ENCODE measurements at places on chromosomes 13 and 19.

GRCh38 chr19:2464389-2464788 lies 7.6 kb upstream of the LMNB2 start:
- no peak for DNase-seq

- no peak for DNase-seq
These were observed 338.1 kb downstream of the RFC3 start for GRCh38 chr13:34155931-34156607.

GRCh38 chr13:44792096-44792495 lies 197.2 kb downstream of the NUFIP1 start:
- no peak for DNase-seq

GRCh38 chr19:1236576-1236975 lies 1.2 kb downstream of the CBARP start:
- no peak for DNase-seq

GRCh38 chr19:32570081-32570785 lies 10.8 kb upstream of the PDCD5 start:
- DNase-seq: peak; percentile 53

GRCh38 chr13:51925865-51926527 lies 64.2 kb downstream of the CCDC70 start:
- no peak for DNase-seq

GRCh38 chr13:78780708-78781107 lies 121.8 kb upstream of the OBI1 start:
- no peak for DNase-seq

- DNase-seq: no peak
These were observed 24.4 kb downstream of the MARK4 start for GRCh38 chr19:45275370-45275971.

DNA sequence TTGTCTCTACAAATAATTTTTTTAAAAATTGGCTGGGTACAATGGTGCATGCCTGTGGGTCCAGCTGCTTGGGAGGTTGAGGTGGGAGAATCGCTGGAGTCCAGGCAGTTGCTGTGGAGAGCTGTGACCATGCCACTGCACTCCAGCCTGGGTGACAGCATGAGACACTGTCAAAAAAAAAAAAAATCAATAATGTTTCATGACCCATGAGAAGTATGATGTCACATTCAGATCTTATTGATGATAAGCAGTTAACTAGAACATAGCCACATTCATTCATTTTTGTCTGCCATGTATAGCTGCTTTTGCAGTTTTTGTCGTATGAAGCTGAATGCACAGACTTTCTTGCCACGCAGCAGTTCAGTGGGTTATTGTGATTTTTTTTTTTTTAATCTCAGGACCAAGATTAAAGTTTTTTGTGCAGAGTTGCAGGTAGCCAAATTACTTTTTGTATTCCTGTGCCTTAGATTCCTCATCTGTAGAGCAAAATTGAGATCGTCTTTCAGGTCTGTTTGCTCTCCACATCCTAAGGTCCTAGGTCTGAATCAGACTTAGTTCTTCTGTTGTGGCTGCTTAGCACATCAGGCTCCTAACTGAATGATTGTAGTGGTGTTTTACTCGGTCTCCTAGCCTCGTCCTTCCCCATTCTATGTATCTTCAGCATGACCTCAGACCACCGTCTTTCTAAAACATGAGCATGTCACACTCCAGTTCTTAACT lies 145.2 kb downstream of the GGACT start:
- DNase-seq: no peak

GRCh38 chr19:50549059-50549926 lies 18.9 kb downstream of the LRRC4B start:
- no peak for DNase-seq

DNA sequence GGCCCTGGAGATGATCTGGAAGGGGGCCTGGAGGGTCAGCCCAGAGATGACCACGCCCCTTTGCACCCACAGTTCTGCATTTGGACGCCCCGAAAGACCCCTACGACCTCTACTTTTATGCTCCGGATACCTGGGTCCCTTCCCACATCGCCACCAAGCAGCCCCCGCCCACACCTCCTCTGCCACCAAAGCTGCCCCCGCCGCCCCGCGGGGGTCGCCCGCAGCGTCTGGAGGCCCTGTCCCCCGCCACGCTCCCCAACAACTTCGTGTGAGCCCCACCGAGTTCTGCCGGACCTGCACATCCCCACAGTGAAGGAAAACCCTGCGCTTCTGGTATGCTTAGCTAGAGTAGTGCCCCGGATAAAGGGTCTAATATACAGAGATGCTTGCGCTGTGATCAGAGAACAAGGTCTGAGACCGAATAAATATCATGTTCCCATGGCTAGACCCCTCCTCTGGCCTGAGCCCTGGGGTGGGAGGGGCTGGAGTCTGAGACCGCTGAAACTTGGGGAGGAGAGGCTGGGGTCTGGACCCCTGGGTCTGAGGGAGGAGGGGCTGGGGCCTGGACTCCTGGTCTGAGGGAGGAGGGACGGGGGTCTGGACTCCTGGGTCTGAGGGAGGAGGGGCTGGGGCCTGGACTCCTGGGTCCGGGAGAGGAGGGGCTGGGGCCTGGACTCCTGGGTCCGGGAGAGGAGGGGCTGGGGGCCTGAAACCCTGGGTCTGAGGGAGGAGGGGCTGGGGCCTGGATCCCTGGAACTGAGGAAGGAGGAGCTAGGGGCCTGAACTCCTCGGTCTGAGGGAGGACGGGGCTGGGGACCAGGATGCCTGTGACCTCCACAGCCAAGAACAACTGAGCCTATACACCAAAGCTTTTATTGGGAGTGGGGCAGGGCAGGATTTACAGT lies 3.6 kb downstream of the GFY start:
- DNase-seq: no peak

DNA sequence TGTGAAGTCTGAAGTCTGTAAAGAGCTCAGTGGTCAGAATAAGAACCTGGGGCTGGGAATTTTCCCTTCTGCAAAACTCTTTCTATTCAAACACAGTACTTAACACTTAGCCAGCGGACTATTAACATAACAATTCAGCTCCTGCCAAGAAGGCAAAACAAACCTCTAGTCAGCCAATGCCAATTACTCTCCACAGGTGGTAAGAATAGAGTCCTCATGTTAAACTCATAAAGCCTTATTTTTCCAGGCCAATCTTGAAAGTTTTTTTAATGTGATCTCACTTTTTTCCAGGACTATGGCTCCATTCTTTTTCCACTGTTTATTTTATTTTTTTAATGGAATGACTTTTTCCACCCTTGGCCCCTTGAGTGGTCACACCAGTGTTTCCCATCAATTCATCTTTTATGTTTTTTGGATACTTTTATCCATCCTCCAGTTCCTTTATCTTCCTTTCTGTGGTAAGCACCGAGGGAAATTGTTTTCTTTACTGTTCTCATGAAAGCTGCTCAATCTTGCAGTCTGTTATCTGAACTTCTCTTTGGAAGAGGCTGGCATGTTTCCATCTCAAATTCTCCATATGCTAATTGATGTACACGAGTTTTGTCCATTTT lies 217.3 kb downstream of the LHFPL6 start:
- no peak for DNase-seq

GRCh38 chr13:92727118-92727517 lies 499.5 kb upstream of the GPC6 start:
- DNase-seq: no peak

DNA sequence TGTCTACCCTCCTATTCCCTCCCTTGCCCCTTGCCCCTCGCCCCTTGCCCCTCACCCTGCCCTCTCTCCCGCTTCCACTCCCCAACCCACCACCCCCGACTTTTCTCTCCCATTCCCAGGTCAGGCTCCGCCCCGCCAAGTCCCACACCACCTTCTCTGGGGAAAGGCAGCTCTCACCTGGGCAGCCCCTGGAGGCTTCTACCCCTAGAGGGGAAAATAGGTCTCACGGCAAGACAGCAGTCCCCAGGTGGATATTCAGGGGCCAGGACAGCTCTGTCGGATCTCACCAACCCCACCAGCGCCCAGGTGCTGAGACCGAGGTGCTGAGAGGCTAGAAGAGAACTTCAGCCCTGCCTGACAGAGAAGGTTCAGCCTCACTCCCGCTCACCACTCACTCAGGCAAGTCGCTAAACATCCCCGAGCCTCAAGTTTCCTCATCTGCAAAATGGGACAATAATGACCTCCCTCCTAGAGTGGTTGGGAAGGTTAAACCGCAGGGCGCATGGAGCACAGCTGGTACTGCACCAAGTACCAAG lies 1.4 kb upstream of the ERFL start:
- no peak for DNase-seq

DNA sequence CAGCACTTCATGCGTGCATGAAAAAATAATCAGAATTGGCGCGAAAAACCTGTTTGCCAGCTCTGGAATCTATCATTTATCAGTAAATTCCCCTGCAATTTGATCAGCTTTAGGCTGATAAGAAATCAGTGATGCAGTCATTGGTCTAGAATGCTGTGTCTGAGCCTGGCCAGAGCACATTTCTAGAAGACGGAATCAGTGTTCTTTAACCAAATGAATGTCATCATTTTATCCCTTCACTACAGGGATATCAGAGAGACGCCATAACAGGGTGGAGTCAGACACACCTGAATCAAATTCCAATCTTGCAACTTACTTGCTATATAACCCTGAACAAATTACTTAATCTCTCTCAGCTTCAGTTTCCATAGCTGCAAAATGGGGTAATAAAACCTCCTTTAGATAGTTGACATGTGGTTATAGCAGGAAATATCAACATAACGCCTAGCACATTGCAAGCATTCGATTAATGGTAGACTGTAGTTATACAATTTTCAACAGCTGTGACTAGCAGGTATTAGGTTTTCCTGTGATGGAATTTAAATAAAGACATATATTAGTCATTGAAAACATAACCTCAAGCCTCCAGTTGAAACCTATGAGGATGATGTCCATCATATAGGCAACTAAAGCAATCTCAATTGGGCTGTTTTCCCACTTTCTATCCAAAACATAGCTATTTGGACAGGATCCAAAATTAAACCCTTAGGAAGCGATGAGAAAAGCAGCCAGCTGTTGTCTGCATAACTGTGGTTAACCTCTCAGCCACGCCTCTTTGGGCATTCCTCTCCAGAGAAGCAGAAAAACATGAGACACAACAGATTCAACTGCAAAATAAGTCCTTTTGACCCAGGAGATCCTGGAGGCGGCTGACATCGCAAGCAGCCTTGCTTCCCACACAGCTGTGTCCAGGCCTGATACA lies 51.6 kb upstream of the UBL3 start:
- DNase-seq: peak; percentile 8

- DNase-seq: peak; percentile 27
These were observed 164.7 kb downstream of the KATNAL1 start for GRCh38 chr13:30142486-30143211.

- no peak for DNase-seq
These were observed 11.4 kb upstream of the USP12 start for GRCh38 chr13:27182844-27183497.

GRCh38 chr19:17718947-17719711 lies at the start of gene MAP1S:
Gene MAP1S, plus strand, starts transcription at chr19:17719480. Its CDS starts 23 bp downstream, at chr19:17719503.
- DNase-seq: peak; percentile 58

GRCh38 chr13:43081866-43082265 lies 58.5 kb downstream of the DNAJC15 start:
- no peak for DNase-seq

DNA sequence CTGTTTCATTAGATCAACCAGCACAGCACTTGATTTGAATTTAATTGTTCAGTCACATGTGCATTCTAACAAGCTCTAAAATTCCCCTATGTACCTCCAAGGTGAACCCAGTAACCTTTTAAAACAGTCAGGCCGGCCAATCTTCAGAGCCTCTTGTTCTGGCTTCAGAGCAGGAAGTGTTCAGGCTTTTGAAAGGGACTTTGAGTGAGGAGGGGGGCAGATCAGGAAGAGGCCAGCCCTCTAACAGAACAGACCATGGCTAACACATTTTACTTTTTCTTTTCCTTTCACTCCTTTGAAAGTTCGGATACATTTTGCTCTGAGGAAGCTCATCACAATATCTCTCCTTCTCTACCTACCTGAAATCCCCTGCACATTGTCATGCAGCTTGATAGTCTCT lies 390.3 kb downstream of the TBC1D4 start:
- no peak for DNase-seq

GRCh38 chr13:97141564-97142005 lies 80.5 kb upstream of the MBNL2 start:
- no peak for DNase-seq

GRCh38 chr19:10712045-10712444 lies 5.8 kb upstream of the DNM2 start:
- no peak for DNase-seq

DNA sequence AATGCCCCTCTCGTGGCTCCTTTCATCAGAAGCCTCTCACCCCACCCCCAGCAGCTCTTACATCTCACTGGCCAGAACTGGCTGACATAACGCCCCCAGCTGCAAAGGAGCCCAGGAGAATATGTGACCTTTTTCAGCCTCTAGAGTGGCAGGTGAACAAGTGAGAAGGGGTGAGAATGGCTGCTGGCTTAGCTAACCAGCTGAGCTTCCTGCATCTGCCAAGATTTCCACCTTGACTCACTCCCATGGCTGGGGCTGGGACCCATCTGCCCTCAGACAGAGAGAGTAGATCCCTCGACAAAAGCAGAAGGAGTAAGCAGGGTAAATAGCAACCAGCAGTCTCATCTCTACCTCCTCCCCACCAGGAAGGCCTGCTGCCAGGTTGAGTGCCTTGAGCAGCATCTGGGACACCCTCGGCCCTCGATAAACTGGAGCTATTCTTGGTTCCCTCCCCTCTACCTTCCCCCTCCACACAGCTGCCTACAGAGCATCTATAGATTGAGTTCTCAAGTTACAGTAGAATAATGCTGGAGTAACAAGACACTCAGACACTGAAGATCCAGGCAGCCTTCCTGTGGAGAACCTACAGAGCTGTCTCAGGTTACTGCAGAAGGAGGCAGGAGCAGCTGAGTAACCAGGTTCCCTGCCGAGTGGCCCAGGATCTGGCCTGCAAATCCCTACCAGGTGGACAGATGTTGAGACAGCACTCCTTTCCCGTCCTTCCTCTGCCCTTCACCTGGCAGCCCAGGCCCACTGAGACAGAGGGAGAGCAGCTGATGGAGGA lies 15.5 kb downstream of the KASH5 start:
- DNase-seq: no peak

GRCh38 chr13:112671359-112671758 lies 18.5 kb upstream of the ATP11A start:
- DNase-seq: no peak

GRCh38 chr19:6720369-6721137 lies at the start of gene C3:
Gene C3, minus strand, starts transcription at chr19:6720650. Its CDS starts 61 bp downstream, at chr19:6720589.
- DNase-seq: no peak

All from activated CD4-positive, alpha-beta T cell treated with anti-CD3 and anti-CD28 coated beads for 4 hours (primary cell).